ENCODE measurements at places on chromosomes 11 and 22.

- no peaks in the 10 kb centered on the region for H3K4me1 ChIP-seq
- H3K36me3 ChIP-seq, result no peaks in the 10 kb centered on the region
- H3K27me3 ChIP-seq, result no peaks in the 10 kb centered on the region
- no peak overlapping the region for H3K4me3 ChIP-seq
Measured at GRCh38 chr11:116173941-116174911, 598.6 kb downstream of the BUD13 start.

GRCh38 chr22:23533328-23533762 is 46.7 kb downstream of the IGLL1 start:
- H3K27me3 ChIP-seq, result no peaks in the 10 kb centered on the region
- H3K36me3 ChIP-seq, result no peaks in the 10 kb centered on the region
- H3K4me1 ChIP-seq, result peaks cover 45% of the 10 kb centered on the region
- no peak overlapping the region for H3K4me3 ChIP-seq
- peak overlapping the region; percentile 77 for H3K27ac ChIP-seq

DNA sequence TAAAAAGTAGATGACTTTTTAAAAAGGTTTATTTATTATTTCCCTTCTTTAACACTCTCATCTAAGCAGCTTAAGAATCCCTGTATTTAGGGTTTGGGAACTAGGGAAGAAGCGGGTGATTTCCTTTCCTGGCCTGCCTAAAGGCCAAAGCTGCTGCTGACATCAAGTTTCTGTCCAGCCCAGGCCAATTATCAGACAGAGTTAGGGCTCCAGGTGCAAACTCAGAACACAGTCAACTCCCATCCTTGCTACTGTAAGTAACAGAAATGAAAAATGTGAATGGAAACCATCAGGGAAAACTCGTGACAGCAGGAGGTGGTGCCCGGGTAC is 108.9 kb downstream of the CCDC81 start:
- H3K27ac ChIP-seq, result no peak overlapping the region
- no peaks in the 10 kb centered on the region for H3K36me3 ChIP-seq
- H3K4me3 ChIP-seq, result no peak overlapping the region
- H3K4me1 ChIP-seq, result peaks cover 10% of the 10 kb centered on the region
- no peak for DNase-seq
- no peaks in the 10 kb centered on the region for H3K27me3 ChIP-seq

- H3K4me1 ChIP-seq, result no peaks in the 10 kb centered on the region
- H3K4me3 ChIP-seq, result no peak overlapping the region
- H3K36me3 ChIP-seq, result no peaks in the 10 kb centered on the region
- no peak overlapping the region for H3K27ac ChIP-seq
- DNase-seq, result no peak
Measured at GRCh38 chr22:32132783-32133182, 26.3 kb downstream of the C22orf42 start.

DNA sequence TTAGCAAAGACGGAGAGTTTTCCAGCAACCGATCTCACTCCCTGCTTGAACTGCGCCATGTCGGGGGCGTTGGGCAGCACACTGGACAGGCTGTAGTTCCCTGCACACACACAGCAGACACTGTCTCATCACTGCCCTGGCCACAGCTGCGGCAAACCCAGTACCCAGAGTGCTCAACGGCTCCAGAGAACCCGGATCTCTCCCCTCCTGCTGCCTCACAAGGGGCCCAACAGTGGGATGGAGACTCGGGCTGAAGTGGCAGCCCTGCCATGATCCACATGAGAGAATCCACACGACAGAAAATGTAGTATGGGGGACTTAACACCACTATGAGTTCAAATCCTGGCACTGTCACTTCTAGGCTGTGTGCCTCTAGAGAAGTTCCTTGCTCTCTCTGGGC is 58.0 kb downstream of the ARFGAP3 start:
- no peaks in the 10 kb centered on the region for H3K36me3 ChIP-seq
- H3K4me3 ChIP-seq, result no peak overlapping the region
- H3K27me3 ChIP-seq, result no peaks in the 10 kb centered on the region
- no peak overlapping the region for H3K27ac ChIP-seq
- no peaks in the 10 kb centered on the region for H3K4me1 ChIP-seq

DNA sequence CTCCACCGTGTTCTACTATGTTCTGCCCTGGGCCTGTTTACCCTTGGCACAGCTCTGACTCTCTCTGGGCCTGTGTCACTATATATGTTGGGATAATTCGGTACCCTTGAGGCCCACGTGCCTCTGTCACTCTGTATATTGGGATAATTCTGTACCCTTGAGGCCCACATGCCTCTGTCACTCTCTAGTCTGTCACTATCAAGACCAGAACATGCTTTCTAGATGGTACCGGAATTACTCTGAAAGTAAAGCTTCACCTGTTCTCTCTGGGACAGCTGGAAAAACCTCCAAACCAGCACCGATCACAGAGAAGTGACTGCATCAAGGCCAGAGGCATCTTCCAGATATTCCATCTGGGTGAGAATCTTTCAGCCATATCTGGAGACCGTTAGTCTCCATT is 9.3 kb upstream of the FCHSD2 start:
- DNase-seq, result no peak
- H3K4me1 ChIP-seq, result no peaks in the 10 kb centered on the region
- no peak overlapping the region for H3K27ac ChIP-seq
- no peaks in the 10 kb centered on the region for H3K27me3 ChIP-seq
- no peak overlapping the region for H3K4me3 ChIP-seq
